ENCODE measurements at places on chromosomes 3 and 15.
A peak's percentile ranks its signal among the peaks of the same experiment; 100 is the strongest.

DNA sequence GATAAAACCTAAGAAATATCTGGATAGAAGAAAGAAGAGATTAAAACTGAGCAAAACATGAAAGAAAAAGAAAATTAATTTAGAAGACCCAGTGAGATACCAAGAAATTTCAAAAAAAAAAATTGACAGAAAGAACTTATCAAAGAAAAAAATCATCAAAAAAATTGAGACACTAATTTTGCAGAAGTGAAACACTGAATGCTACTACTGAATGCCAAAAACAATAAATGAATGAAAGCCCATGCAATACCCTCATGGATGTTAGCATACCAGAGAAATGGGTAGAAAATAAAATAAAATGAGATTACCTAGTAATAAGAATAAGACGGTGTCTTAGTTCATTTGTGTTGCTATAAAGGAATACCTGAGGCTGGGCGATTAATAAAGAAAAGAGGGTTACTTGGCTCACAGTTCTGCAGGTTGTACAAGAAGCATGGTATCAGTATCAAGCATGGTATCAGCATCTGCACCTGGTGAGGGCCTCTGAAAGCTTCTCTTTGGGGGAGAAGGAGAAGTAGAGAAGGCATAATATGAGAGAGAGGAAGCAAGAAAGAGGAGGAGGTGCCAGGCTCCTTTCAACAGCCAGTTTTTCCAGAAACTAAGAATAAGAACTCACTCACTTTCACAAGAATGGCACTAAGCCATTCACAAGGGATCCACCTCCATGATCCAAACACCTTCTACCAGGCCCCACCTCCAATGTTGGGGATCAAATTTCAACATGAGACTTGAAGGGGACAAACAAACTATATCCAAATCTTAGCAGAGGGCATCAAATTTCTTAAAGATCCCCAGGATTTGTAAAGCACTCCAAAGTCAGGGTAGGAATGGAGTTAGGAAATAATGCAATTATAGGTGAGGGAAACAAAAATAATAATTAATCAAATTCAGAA is 73.2 kb downstream of the BTLA start:
- DNase-seq, result no peak

GRCh38 chr15:89303986-89304385 is 30.6 kb downstream of the POLG start:
- DNase-seq, result no peak

DNA sequence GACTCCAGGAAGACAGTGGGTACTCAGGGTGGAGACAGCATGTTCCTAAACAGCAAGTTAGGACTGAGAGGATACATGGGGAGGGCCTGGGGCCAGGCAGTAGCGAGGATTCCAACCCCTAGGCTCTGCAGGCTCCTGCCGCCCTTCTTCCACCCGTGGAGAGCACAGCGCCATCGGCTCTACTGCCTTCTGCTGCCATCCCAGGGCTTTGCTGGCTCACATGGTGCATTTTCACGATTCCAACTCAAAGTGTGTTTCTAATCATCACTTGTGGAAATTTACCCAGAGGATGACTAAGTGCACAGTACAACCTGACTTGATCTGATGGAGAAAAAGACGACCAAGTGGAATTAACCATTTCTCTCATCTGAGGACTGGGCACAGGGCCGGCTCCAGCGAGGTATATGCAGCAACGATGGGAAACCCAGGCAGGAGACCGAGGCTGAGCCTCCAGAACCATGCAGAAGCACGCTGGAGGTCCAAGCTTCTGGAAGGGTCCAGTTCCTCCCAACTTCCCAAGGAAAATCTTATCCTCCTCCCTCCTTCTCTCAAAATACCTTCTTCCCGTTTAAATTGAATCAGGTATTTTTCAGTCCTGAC is 104.6 kb downstream of the LRIG1 start:
- no peak for DNase-seq

- DNase-seq, result no peak
These were observed 47.4 kb downstream of the PAQR5 start for GRCh38 chr15:69346112-69346511.

GRCh38 chr15:68034081-68034480 is 20.0 kb upstream of the PIAS1 start:
- DNase-seq, result no peak

GRCh38 chr3:179852142-179852905 is 184.4 kb downstream of the PEX5L start:
- peak; percentile 92 for DNase-seq

DNA sequence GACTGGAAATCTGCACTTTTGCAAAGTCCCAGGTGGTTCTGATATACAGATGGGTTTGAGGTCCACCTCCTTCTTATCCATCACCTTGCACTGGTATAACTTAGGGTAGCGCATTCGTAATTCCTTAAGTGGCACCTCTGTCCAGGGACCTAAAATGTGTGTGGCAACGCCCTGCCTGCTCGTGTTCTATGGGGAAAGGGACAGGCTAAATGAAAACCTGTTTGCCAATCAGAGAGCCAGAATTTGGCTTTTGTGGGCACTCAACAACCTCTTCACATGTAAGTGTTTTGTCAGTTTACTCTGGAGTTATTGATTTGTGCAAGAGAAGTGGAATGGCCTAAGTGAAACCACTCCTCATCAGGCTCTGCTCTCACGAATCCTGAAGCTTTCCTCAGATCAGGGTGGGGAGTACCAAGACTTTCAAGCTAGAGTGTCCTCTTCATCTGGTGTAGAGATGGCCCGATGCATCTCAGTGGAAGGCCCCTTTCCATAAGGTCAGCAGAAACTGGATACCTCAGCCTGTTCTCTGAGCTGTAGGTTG is 138.3 kb downstream of the ALDH1A2 start:
- DNase-seq, result no peak

- DNase-seq, result no peak
These were observed 260.7 kb downstream of the MECOM start for GRCh38 chr3:169402672-169403360.

DNA sequence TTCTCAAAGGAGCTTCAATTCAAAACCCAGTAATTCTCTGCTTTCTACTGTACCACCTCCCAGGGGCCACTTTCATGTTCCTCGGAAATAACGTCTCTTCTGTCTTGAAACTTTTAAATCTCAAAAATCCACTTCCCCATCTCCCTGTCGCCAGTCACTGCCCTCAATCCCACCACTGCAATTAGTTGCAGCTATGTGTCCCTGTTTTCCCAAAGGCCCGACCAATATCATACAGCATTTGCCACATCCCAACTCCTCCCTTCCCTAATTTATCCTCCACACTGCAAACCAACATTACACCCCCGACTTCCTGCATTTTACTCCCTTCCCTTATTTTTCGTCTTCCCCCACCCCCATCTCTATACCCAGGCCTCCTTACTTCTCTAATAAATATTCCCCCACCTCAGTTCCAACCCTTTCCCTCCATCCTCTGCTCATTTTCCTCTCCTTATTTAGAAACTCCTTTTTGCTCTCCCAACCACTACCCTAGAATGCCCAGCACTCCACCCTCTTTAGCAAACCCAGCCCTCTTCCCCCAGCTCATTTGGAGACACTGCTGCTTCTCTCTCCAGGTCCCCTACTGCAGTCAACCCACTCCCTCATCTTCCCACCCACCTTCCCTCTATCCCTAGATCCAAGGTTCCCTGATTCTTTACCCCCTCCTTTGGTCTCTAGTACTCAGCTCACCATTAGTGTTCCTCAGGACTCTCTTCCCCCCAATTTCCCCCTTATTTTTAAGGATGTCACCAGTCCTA is 1.1 kb downstream of the NPTN start:
- DNase-seq, result peak; percentile 51

- DNase-seq, result peak; percentile 84
These were observed 87.6 kb downstream of the FOXP1 start for GRCh38 chr3:71495708-71496472.
